ENCODE measurements at places on chromosomes 4 and X. TPM values are rescaled to one million over a fixed set of nuclear protein-coding genes. Genes with fewer than 3 reads are reported as not detected.

- H3K4me3 ChIP-seq: no peak overlapping the region
- H3K36me3 ChIP-seq: no peaks in the 10 kb centered on the region
- H3K27me3 ChIP-seq: no peaks in the 10 kb centered on the region
Observed at GRCh38 chr4:100311181-100311580, 120.9 kb upstream of the DDIT4L start.

DNA sequence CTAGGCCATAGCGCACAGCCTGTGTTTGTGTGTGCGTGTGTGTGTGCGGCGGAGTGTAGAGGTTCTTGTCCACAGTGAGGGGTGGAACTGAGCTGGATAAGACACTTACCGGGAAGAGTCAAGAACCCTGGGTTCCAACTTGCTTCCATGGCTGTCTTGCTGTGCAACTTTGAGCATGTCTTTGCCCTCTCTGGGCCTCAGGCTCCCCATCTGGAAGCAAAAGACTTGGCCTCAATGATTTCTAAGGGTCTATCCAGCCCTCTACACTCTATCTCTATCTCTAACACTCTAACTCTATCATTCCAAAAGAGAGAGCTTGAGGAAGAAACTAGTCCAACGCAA is 121.3 kb upstream of the PJA1 start:
- no peaks in the 10 kb centered on the region for H3K36me3 ChIP-seq
- no peak overlapping the region for H3K4me3 ChIP-seq
- no peaks in the 10 kb centered on the region for H3K4me1 ChIP-seq
- H3K27ac ChIP-seq: no peak overlapping the region
- DNase-seq: peak; percentile 73

DNA sequence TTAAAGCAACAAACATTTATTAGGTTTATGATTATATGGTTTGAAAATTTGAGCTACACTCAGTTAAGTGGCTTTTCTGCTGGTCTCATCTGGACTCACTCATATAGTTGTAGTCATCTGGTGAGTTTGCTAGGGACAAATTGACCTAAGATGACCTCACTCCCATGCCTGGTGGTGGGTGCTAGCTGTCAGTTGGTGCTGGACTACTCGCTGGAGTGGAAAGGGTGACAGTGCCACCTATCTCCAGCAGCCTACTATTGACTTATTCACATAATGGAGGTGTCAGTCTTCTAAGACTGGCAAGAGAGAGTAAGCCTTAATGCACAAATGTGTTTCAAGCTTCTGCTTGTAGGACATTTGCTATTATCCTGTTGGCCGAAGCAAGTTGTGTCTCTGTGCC is 88.2 kb downstream of the TASL start:
- peak; percentile 35 for DNase-seq
- H3K27me3 ChIP-seq: no peaks in the 10 kb centered on the region
- H3K4me1 ChIP-seq: no peaks in the 10 kb centered on the region
- no peak overlapping the region for H3K27ac ChIP-seq
- H3K4me3 ChIP-seq: no peak overlapping the region

DNA sequence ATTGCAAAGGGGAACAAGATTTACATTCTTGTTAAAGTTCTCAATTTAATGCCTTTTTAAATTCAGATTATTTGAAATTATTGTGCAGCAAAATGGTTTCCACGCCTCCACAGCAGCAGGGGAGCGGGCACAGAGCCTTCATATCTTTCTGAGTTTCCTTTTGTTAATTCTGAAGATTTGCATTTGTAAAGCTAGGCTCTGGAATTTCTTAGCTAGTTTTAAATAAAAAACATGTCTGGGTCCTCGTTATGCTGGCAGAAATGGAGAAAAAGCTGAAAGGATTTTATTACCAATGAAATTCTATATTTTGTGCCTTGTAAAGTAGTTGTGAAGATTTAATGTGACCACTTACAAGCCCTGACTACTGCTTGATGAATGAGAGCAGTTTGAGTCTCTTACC is 40.8 kb upstream of the MAGED1 start:
- H3K36me3 ChIP-seq: no peaks in the 10 kb centered on the region
- H3K27ac ChIP-seq: no peak overlapping the region
- H3K4me1 ChIP-seq: no peaks in the 10 kb centered on the region
- no peak overlapping the region for H3K4me3 ChIP-seq
- H3K27me3 ChIP-seq: peaks cover 3% of the 10 kb centered on the region

- no peak overlapping the region for H3K27ac ChIP-seq
- peak overlapping the region; percentile 57 for H3K4me3 ChIP-seq
- H3K4me1 ChIP-seq: no peaks in the 10 kb centered on the region
- DNase-seq: no peak
- peaks cover 41% of the 10 kb centered on the region for H3K27me3 ChIP-seq
Observed at GRCh38 chrX:11663875-11664210, 1.9 kb downstream of the ARHGAP6 start.

- H3K27me3 ChIP-seq: no peaks in the 10 kb centered on the region
- peak overlapping the region; percentile 99 for H3K27ac ChIP-seq
- H3K36me3 ChIP-seq: peaks cover 3% of the 10 kb centered on the region
- DNase-seq: peak; percentile 88
- peak overlapping the region; percentile 100 for H3K4me3 ChIP-seq
Observed at GRCh38 chr4:24583451-24584210, 723 bp downstream of the DHX15 start.

DNA sequence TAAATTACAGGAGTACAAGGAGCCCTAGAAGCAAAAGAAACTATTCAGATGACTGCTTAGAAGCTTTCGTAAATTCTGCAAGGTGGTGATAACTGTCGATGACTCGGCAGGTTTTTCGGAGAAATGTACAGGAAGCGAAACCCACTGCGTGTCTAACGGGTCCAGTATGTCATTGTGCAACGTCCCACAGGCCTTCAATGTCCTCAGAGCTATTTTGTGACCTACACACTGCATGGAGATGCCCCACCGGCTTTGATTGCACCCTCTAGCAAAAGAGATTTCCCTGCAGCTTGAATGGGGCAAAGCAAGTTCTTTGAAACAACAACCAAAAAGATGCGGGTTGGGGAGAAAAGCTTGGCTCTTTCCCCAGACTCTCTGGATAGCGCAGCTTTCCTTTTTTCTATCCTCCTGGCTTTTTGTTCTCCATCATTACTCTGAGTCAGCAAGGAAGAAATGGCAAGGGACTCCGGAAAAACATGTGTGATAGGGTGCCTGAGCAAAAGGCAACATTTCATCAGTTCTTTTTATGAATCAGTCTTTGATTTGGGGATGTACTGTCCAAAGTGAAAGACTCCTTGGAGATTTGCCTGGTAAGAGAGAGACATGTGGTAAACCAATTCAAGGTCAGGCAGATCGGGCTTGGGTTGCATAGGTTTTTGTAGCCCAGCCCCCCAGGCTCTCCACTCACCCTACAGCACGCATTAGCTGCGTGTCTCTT is 112.0 kb upstream of the TBL1X start:
- H3K27me3 ChIP-seq: no peaks in the 10 kb centered on the region
- H3K36me3 ChIP-seq: no peaks in the 10 kb centered on the region
- H3K27ac ChIP-seq: no peak overlapping the region
- peak overlapping the region; percentile 47 for H3K4me3 ChIP-seq

- no peaks in the 10 kb centered on the region for H3K36me3 ChIP-seq
- no peak overlapping the region for H3K27ac ChIP-seq
- peak; percentile 35 for DNase-seq
- H3K27me3 ChIP-seq: peaks cover 6% of the 10 kb centered on the region
- no peaks in the 10 kb centered on the region for H3K4me1 ChIP-seq
- H3K4me3 ChIP-seq: no peak overlapping the region
Observed at GRCh38 chr4:8061145-8061544, 97.5 kb downstream of the ABLIM2 start.

- H3K4me1 ChIP-seq: peaks cover 30% of the 10 kb centered on the region
- no peak overlapping the region for H3K4me3 ChIP-seq
- no peaks in the 10 kb centered on the region for H3K27me3 ChIP-seq
- H3K27ac ChIP-seq: peak overlapping the region; percentile 59
- no peaks in the 10 kb centered on the region for H3K36me3 ChIP-seq
- peak; percentile 90 for DNase-seq
Observed at GRCh38 chr4:71195924-71196323, 142.9 kb upstream of the SLC4A4 start.

- H3K27me3 ChIP-seq: no peaks in the 10 kb centered on the region
- peak overlapping the region; percentile 87 for H3K27ac ChIP-seq
- peaks cover 14% of the 10 kb centered on the region for H3K4me1 ChIP-seq
- no peaks in the 10 kb centered on the region for H3K36me3 ChIP-seq
- no peak overlapping the region for H3K4me3 ChIP-seq
Observed at GRCh38 chr4:185566972-185567371, 31.7 kb upstream of the PDLIM3 start.

DNA sequence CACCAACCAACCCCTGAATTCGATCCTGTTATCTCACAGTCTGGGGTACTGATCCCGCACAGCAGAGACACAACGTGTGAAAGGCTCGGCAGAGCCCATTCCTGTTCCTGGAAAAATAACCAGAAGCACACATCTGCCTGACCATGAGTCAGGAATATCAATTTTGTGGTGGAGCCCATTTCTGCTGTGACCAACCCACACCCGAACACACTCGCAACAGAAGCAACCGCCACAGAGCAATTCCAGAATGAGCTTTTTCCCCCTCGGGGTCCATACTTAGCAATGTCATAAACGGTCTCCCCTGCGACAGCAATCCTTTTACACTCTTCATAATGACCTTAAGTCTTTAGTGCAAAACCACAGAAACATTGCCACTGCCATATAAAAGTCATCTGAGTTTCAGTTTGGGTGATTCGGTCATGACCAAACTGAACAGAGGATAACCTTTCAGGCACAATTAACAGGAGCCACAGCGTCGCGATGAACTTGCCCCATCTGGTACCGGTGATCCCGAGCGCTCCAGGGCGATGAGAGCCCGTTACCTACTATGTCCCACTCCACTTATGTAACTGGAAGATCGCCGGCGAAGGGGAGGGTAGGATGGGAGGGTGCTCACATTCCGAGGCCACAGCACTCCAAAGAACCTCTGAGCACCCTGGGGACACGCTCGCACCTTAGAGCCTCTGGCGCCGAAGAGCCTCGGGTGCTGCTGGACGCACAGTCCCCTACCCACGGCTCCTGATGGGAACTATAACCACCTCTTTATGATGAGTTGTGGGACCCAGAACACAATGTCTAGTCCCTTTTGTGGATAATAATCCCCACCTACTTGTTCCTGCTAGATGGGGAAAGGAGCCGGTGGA is 1.1 kb downstream of the MECP2 start:
- no peaks in the 10 kb centered on the region for H3K36me3 ChIP-seq
- peaks cover 24% of the 10 kb centered on the region for H3K4me1 ChIP-seq

DNA sequence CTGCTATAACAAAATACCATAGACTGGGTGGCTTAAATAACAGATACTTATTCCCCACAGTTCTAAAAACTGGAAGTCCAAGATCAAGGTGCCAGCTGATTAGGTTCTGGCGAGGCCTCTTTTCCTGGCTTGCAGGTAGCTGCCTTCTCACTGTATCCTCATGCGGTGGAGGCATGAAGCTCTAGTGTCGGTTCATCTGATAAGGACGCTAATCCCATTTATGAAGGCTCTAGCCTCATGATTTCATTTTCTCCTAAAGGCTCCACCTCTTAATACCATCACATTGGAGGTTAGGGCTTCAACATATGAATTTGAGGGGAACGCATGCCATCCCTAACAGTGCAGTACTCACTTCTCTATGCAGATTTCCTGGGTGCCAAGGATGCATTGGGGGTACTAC is 57.9 kb upstream of the STIM2 start:
- no peak for DNase-seq
- no peaks in the 10 kb centered on the region for H3K27me3 ChIP-seq
- H3K4me1 ChIP-seq: peaks cover 13% of the 10 kb centered on the region
- no peak overlapping the region for H3K4me3 ChIP-seq

DNA sequence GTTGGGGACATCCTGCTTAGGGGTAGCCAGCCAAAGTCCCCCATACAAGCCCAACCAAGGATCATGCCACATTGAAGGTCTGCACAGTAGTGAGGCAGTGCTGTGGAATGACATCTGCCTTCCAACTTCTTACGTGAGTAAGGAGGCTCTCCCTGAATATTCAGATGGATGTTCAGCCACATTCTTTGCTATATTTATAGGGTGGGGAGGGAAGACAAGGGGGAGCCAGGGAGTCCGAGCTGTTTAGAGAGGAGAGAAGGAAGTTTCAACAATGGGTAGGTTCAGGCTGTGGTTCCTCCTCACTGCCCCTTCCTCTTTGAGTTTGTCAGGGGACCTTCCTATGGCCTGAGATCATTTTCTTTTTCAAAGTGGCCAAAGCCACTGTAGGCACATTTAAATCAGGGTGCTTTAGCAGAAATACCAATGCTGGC is 29.8 kb downstream of the MSN start:
- no peak overlapping the region for H3K4me3 ChIP-seq
- H3K27ac ChIP-seq: peak overlapping the region; percentile 81
- H3K27me3 ChIP-seq: no peaks in the 10 kb centered on the region
- DNase-seq: no peak

DNA sequence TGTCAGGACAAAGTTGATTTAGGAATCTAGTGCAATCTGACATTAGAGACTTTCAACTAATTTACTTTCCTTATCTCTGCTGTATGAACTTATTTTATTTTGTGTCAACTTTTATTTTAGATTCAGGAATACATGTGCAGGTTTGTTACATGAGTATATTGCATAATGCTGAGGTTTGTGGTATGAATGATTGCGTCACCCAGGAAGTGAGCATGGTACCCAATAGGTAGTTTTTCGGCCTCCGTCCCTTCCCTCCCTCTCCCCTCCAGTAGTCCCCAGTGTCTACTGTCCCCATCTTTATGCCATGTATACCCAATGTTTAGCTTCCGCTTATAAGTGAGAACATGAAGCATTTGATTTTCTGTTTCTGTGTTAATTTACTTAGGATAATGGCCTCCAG is 68.7 kb upstream of the TEX13D start:
- no peaks in the 10 kb centered on the region for H3K36me3 ChIP-seq
- H3K4me3 ChIP-seq: no peak overlapping the region
- no peak overlapping the region for H3K27ac ChIP-seq
- no peaks in the 10 kb centered on the region for H3K27me3 ChIP-seq
- no peaks in the 10 kb centered on the region for H3K4me1 ChIP-seq

DNA sequence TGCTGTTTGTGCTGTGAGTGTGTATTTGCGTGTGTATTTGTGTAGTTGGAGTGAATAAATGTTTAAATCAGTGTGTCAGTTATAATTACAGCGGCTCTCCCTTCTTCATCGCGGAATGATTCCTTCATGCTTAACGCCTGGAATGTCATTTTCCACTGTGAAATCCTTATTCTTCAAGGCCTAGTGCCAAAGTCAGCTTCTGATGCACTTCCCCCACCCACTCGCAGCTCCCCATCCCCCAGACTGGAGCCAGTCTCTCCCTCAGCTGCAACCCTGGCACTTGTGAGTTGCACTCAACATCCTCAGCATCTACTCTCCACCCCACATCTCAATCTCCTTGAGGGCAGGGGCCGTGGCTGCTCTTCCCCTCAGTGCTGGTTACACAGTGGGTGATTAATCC is 583.0 kb downstream of the BCOR start:
- peak overlapping the region; percentile 32 for H3K4me3 ChIP-seq
- peaks cover 20% of the 10 kb centered on the region for H3K4me1 ChIP-seq
- H3K27ac ChIP-seq: peak overlapping the region; percentile 60

DNA sequence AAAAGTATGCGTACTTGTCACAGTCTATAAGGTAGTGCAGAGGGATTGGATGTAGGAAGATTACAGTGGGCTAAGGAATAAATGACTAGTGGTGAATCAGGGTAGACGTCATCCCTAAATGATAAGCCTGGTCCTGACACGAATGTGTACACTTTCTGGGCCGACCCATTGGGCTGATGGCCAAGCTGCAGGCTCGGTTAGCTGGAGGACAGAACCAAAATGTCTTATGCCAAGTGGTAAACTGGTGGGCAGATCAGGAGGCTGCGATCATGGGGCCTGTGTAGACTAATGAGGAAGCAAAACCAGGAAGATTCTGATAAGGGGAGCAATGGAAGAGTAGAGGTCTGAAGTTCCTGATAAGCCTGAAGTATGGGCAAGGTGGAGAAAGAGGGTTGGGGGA is 272.8 kb upstream of the GATB start:
- H3K4me1 ChIP-seq: no peaks in the 10 kb centered on the region
- H3K4me3 ChIP-seq: no peak overlapping the region
- no peaks in the 10 kb centered on the region for H3K27me3 ChIP-seq
- no peak for DNase-seq

The SOWAHD gene
- total RNA-seq: 0.72 TPM

The SSX2B gene
- not detected for total RNA-seq

The MUC7 gene
- not detected for total RNA-seq

The IL3RA gene
- total RNA-seq: 0.88 TPM

The SFRP2 gene
- not detected for total RNA-seq

The HTT gene
- total RNA-seq: 44.5 TPM
